ENCODE measurements at places on chromosomes 6 and 20.

- no peak for DNase-seq
Measured at GRCh38 chr6:51854876-51855275, 232.5 kb downstream of the PKHD1 start.

- no peak for DNase-seq
Measured at GRCh38 chr6:156423829-156424228, 353.3 kb upstream of the ARID1B start.

GRCh38 chr6:14964556-14965270 lies 281.2 kb upstream of the JARID2 start:
- DNase-seq = no peak

GRCh38 chr6:45272626-45273025 lies 55.5 kb upstream of the RUNX2 start:
- no peak for DNase-seq

GRCh38 chr6:40543776-40544175 lies 43.4 kb downstream of the LRFN2 start:
- no peak for DNase-seq

DNA sequence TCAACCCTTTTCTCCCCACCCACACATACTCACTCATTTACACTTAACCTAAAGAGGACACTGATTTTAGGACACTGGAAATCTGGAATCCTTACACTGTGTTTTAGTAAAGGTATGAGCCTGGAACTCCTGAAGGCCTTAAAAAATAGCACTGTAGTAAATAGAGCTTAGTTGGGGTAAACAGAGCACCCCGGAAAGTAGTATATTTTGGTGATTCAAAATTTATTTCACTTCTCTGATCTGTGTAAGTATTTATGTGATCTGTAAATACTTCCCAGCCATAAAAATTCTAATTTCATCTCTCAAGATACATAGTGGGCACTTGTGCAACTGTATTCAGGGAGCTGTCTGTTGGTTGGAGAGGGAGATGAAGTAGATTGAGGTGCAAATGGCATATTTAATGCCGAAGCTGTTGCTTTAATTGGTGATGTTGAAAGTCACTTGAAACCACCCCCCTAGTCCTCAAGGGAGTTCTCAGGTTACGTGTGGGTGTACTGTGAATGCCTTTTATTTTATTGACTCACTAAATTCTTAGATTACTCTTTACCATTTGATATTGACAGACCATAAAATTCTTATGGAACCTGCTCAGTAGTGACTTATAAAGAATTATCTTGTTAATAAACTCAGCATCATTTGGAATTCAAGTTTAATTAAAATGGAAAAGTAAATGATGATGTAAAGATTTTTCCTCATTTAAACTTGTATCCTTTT lies 154.9 kb downstream of the SOX4 start:
- no peak for DNase-seq

- no peak for DNase-seq
Measured at GRCh38 chr6:133431031-133431430, 189.9 kb downstream of the EYA4 start.

- DNase-seq = no peak
Measured at GRCh38 chr6:84836366-84836765, 72.0 kb upstream of the TBX18 start.

DNA sequence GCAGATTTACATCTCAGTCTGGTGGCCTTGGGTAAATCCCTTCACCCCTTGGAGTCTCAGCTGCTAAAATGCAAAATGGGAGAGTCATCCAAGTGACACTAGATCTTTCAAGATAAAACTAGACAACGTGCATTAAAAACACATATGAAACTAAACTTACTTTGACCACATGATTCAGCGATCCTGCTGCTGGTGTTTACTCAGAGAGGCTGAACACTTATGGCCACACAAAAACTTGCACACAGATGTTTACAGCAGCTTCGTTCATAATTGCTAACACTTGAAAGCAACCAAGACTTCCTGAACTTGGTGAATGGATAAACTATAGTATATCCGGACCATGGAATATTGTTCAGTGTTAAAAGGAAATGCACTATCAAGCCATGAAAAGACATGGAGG lies 55.3 kb upstream of the GPR6 start:
- DNase-seq = peak; percentile 2

GRCh38 chr6:164294047-164294784 lies 879.7 kb downstream of the QKI start:
- DNase-seq = no peak

DNA sequence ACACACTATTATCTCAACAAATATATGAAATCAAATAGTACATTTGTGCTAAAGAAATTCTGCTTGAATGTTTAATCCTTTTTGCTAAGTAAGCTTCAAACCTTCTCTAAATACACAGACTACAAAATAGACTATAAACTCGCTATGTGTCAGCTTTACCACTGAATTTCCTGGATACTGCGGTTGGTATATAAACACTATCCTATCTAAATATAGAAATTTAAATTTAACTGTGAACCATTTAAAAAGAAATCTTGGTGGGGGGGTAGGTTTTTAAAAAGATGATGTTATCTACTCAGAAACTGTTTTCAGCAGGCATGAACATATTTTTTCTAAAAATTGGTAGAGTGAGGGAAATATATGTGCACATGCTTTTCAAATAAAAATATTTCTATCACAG lies 306.5 kb upstream of the RUNX2 start:
- DNase-seq = no peak

GRCh38 chr6:109229536-109229935 lies 134.2 kb downstream of the CEP57L1 start:
- DNase-seq = no peak

- no peak for DNase-seq
Measured at GRCh38 chr20:62170536-62170935, 12.3 kb upstream of the MTG2 start.

GRCh38 chr6:73630401-73630800 lies 23.4 kb downstream of the SLC17A5 start:
- no peak for DNase-seq

GRCh38 chr6:108170332-108171290 lies 4.8 kb downstream of the NR2E1 start:
- DNase-seq = no peak

- peak; percentile 81 for DNase-seq
Measured at GRCh38 chr6:168299541-168300511, 19.8 kb downstream of the DACT2 start.

DNA sequence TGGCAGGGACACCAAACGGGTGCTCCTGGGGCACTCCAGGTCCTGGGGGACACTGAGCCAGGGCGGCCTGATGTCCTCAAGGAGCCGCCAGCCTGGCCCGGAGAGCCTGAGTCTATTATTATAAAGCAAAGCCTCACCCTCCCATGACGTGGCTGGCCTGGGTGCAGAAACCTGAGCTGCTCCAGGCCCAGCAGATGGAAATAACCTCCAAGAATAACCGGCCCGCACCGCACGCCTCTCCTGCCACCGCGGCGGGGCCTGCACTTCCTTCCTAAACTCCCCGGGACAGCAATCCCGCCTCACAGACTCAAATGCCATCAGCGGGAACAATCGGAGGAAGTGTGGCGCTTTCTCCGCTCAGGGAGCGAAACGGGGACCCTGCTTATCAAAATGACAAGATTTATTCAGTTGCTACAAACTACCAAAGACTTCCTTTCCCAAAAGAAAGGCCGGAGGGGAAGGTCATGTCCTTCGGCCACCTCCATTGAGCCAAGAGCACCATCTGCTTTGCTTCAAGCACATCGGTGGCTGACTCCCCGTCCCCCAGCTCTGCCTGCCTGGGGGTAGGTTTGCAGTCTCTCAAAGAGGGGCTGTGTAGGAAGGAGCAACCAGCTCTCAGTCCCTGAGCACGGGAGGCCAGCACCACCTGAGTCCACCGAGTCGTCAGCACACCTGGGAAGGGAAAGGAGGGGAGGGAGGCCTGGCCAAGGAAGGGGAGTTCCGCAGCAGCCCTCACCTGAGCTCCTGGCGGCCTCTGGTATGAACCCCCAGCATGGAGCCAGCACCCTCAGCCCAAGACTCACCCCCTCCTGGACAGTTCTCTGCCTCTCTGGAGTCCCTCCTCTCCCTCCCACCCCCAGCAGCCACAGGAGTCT lies 78.6 kb upstream of the QKI start:
- no peak for DNase-seq

DNA sequence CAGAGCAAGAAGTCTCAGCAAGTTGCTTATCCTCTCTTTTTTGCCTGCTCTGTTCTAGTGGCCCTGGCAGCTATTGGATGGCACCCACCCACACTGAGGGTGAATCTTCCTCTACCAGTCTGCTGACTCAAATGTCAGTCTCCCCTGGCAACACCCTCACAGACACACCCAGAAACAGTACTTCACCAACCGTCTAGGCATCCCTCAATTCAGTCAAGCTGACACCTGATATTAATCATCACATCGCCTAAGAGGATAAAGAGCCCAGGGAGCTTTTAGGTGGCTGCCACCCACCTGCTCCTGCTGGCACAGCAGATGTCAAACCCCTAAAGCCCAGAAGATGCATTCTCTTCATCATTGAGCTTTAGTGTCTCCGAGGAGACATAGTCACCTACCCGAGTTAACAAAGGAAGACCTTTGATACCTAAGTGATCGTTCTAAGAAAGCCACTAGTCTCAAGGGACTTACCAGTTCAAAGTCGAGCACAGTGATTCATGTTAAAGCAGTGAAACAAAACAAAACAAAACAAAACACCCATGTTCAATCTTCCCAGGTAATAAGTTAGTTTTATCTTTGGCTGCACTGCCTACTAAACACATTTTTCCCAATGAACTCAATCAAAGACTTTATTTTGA lies 97.7 kb upstream of the KCNQ5 start:
- no peak for DNase-seq

- no peak for DNase-seq
Measured at GRCh38 chr6:106973018-106973835, 1.3 kb downstream of the CD24 start.

GRCh38 chr20:38523697-38524096 lies 51.1 kb downstream of the RALGAPB start:
- no peak for DNase-seq

DNA sequence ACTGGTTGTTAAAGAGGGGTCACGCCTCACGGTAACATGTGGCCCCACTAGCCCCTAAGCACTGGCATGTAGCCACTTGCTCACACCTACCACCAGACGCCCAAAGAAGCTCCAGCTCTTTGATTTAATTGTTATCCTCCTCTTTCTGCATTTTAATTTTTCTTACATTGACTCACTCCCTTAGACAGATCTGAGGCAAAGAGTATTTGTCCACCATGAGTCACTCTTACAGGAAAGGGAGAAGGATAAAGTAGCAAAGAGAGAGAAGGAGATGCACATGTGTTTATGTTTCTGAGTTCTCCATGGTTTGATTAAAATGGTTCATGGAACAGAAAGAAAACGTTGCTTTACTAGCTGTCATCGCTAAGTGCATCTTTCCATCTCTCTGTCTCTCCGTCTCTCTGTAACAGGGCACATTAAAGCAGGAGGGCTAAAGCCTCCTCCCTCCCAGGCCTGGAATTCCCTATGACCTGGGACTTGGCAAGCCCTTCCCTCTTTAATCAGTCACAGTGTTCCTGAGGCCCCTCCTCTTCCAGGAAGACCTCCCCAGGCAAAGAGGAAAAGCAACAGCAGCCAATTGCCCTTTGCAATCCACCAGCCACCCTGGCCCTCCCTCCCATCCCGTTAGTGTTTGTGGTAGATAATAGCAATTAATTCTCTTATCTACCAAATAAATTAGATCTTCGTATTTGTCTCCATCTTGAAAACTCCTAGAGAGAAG lies 112.8 kb upstream of the TSHZ2 start:
- DNase-seq = no peak

DNA sequence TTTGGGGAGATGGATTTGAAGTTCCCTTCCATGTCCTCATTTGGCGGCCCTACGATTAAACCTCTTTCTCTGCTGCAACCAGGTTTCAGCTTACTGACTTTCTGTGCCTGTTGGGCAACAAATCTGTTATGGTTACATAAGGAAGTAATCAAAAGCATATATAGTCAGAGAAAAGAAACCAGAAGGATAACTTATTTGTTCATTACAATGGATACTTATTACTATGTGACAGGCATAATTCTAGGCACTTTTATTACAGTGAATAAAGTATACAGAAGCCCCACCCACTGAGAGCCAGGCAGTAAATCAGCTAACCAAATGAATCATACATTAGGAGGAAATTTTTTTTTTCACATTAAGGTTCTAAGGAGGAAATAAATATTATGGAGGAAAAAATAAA lies 9.6 kb upstream of the TRIM31 start:
- no peak for DNase-seq

DNA sequence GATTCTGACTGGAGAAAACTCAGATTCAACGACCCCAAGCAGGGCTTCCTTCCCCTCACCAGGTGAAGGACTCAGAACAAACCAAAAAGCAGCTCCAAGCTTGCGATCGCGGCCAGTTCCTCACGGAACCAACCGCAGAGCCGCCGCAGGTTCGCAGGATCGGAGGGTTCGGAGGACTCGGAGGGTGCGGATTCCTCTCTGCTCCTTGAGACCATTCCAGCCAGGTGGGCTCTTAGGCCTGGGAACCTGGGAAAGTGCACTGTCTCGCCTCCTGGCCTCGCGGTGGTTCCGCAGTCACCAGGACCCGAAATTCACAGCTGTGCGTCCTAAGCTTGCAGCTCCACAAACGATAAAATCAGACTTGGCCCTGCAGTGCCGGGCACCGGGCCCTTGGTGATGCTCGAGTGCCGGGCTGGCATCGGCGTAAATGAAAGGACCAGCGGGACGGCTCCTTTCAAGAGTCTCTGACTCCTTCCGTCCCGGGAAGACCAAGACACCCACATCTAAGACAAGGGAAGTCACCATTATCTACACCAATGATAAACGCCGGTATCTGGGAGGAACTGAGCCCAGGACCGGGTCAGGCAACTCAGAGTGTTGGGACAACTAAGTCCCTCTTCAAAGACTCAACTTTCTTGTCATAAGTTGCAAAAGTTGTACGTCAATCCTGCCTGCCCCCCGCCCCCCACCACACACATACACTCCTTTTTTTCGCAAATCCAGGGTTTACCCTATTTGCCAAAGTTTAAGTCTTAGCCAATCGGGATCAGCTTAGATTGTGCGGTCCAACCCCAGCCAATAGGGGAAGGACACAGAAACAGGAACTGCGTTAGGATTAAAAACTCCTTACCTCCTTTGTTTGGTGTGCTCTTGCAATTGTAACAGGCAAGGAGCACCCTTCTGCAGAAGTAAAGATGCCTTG lies 69.8 kb upstream of the PRSS16 start:
- peak; percentile 94 for DNase-seq

All from lower leg skin (tissue), 4 donors.